ENCODE measurements at places on chromosomes 16 and 17.
A peak's percentile ranks its signal among the peaks of the same experiment; 100 is the strongest.

DNA sequence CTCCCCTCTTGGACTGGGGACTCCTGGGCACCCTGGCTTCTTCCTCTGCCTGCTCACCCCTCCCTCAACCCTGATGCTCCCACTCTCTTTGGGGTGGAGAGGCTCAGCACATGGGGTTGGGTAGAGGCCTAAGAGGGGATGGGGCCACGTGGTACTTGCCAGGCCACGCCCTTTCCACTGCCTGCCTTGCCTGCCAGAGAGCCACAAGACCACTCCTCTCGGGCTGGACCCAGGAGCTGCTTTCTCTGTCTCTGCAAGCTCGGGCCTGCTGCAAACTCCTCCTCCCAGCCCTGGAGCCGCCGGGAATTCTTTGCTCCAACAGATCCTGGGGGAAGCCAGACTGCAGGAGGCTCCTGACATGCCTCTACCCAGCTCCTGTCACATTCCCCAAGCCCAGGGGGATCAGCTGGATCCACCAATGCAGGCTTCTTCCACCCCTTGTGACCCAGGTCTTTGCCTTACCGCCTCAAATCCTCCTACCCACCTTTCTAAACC is 11.8 kb downstream of the DLX4 start:
- DNase-seq = no peak

DNA sequence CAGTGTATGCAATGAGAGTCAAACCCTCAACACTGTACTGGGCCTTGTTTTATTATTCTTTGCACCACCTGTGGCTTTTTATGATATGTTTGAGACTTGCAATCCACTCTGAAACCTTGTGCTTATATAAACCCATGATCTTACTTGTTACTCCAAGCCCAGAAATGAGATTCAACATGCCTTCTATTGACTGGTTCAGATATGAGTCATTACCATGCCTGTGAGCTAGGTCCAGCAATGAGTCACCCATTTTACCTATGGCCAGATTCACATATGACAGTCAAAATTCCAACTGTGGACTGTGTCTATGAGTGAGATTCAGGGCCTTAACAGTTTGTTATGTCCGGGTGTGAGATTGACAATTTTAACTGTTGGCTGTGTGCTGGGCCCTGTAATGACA is 1846.1 kb downstream of the TP53TG3F start:
- no peak for DNase-seq

- peak; percentile 69 for DNase-seq
Observed at GRCh38 chr17:69607162-69607834, 192.8 kb downstream of the MAP2K6 start.

GRCh38 chr16:85777583-85778310 is 21.6 kb downstream of the EMC8 start:
- DNase-seq = no peak

GRCh38 chr17:78107976-78108725 is 20.4 kb downstream of the TMC6 start:
- DNase-seq = no peak

DNA sequence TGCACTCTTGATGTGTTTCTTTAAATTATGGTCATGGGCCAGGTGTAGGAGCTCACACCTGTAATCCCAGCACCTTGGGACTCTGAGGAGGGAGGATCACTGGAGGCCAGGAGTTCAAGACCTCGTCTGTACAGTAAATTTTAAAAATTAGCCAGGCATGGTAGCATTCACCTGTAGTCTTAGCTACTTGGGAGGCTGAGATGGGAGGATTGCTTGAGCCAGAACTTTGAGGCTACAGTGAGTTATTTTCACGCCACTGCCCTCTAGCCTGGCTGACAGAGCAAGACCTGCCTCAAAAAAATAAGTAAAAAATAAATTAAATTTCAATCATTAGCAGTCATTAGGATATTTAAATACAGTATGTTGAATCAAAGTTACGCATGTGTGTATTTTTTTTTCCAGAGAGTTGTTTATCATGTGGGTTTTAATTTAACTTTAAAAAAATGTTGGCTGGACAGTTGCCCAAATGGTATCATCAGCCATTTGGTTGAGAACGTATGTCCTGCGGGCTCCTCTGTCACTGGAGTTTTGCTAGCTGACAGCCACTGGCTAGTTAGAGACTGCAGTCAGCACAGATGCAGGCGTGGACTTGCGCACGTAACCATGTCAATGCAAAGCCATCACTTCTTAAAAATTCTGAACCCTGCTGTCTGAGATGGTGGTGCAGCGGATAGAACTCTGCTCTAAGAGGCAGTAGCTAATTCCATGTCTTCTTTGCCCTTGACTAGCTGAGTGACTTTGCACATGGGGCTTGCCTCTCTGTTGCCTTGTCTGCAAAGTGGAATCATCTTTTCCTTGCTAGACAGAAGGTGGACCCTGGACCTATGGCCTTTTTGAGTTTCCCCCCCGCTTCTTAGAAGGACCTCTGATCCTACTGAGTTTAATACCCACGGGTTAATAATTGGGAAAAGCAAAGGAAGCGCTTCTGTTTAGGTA is 40.0 kb downstream of the MAPT start:
- no peak for DNase-seq

- DNase-seq = no peak
Observed at GRCh38 chr16:670485-671352, 2.8 kb downstream of the RHOT2 start.

DNA sequence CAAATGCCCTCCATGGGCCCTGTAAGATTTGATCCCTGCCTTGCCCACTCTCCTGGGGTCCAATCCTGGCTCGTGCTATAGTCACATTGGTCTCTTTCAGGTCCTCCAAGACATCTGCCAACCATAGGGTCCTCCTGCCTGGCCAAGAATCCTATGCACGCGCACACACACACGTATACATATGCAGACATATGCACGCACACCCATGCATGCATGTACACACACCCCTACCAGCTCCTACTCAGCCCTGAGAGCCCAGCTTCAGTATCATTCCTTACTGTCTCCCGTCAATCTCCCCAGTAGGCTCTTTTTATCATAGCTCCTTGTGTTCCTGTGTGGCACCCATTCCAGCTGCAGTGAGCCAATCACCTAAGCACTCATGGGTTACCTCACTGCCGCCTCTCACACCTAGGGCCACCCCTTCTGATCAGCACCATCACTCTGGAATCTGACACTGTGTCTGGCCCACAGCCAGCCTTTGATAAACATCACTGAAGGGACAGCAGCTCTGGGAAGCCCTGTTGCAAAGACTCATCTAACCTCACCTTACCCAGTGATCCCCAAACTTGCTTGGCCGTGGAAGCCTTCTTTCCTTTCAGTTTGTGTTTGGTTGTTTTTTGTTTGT is 7.9 kb upstream of the DNAH17 start:
- no peak for DNase-seq

- no peak for DNase-seq
Observed at GRCh38 chr16:59478838-59479237, 744.7 kb upstream of the GOT2 start.

- no peak for DNase-seq
Observed at GRCh38 chr17:73480740-73481139, 163.5 kb downstream of the SDK2 start.

DNA sequence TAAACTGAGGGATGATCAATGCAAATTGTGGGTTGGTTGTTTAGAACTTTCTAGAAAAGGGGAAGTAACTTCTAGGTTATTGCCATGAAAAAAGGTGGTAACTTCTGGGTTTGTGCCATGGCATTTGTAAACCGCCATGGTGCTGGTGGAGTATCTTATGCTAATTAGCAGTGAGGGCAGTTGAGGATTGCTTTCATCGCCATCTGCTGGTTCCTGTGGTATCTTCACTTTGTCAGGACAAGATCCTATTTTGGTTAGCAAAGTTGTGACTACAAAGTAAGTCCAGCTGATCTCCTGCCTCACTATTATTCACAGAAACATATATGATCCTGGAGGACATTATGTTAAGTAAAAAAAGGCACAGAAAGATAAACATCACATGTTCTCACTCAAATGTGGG is 1332.3 kb downstream of the CDH11 start:
- DNase-seq = no peak

GRCh38 chr17:37737971-37738370 is 6.9 kb downstream of the HNF1B start:
- DNase-seq = no peak

GRCh38 chr17:76147211-76148014 is 6.4 kb upstream of the FOXJ1 start:
- peak; percentile 10 for DNase-seq

DNA sequence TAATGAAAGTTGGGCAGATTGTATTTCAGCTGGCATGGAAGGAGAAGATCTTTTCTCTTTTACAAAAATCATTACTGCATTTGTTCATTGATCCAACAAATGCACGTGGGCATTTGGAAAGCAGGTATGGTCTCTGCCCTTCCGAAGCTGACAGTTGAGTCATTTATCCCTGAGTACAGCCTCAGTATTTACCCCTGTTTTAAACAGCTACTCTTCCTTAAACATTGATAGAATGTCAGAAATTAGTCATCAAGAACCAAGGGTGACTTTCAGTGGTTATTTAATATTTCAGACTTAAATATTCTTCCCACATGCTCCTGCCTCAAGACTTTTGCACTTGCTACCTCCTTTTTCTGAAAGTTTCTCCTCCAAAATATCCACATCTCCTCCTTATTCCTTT is 226.7 kb upstream of the HSBP1 start:
- no peak for DNase-seq

DNA sequence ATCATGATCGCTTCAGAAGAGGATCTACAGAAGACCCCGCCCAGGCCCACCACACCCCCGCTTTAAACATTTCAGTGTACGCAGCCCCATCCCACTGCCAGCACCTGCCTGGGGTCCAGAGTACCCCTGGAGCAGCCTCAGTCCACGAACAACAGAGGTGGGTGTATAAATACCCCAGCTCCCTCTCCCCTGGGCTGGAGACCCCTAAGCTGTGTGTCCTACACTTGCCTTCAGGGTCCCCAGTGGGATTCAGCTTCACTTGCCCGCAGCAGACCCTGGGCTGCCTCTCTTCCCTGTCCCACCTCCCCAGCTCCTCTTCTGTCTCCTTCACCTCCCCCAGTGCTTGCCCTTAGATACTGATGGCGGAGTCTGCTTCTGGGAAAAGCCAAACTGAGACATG is 105.7 kb downstream of the RBFOX3 start:
- DNase-seq = no peak
